ENCODE measurements at places on chromosomes 1 and 21.

GRCh38 chr1:209364716-209365115 lies 218.8 kb upstream of the CAMK1G start:
- no peak for DNase-seq

GRCh38 chr1:182740120-182740519 lies 49.5 kb upstream of the NPL start:
- no peak for DNase-seq

DNA sequence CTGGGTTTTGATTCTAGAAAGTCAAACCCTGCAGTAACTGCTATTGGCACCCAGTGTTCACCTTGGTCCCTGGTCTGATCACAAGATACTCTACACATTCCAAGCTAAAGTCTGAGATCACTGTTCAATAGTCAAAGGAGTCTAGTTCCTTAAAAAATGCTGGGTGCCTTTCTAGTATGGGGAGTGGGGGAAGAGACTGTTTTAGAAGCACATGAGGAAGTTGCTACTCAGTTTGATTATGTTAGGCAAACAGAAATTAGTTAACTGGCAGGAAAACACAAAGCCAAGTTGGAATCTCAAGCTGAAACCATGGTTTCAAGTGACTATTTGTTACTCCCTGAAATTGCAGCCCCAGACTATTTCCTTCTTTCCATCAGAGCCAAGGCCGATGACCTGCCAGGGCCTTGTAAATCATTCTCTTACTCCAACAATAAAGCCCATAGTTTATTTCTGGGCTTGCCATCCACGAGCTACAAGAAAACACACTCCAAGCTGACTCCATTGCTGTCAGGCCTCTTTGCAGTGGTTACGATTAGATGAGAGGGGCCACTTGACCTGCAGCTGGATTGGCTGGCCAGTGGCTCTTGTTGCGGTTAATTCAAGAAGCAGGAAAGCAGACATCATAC lies 21.1 kb upstream of the VTCN1 start:
- DNase-seq = no peak

GRCh38 chr1:56972976-56973375 lies 7.2 kb upstream of the C8B start:
- DNase-seq = no peak

DNA sequence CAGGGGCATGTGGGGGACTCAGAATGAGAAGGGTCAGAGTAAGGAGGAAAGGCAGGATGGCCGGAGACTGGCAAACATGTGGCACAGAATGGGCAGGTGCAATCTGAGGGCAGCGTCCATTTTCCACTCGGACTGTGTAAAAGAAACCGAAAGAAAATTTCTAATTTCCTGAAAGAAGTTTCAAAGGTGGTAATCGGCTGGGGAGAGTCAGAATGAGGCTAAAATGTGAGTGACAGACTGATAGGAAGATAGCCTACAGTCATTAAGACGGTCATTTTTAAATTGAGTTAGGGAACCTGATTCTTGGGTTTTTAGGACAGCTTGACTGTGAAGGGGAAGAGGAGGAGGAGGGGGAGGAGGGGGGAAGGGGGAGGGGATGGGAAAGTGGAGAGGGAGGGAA lies 23.6 kb downstream of the COA6 start:
- DNase-seq = no peak

- DNase-seq = no peak
These were observed 257.2 kb downstream of the PLPP3 start for GRCh38 chr1:56322211-56322610.

DNA sequence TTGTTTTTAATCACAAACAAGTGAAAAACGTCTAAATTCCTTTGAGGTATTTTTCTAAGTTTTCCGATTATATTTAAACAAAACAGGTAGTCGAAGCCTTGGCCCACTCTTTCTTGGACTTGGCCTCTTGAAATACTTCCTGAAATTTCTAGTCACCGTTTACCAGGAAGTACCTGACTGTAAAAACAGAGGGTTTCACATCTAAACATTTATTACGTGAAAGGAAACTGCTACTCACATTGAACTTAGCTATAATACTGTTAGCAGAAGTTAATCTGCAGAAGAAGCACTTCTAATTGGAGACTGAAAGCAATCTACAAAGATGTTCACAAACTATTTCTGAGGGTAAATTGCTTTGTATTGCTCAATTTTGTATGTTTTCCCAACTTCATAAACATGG lies 526.0 kb upstream of the ADGRL4 start:
- no peak for DNase-seq

DNA sequence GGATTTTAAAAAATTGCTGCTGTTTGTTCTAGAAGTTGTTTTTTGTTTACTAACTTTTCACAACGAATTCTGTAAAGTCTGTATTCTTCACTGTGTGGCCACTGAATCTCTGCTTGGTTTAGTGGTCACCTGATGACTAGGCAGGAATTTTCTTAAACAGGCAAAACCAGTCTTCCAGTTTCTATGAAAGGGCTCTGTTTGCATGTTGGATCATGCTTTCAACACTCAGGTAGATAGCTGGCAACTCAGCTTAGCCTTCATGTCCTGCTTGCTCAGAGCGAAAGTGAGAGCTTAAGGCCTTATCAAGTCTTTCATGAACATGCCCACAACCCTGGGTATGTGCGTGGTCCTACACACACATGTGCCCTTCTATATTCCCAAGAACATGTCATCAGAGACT lies 52.4 kb upstream of the CCDC190 start:
- DNase-seq = no peak

DNA sequence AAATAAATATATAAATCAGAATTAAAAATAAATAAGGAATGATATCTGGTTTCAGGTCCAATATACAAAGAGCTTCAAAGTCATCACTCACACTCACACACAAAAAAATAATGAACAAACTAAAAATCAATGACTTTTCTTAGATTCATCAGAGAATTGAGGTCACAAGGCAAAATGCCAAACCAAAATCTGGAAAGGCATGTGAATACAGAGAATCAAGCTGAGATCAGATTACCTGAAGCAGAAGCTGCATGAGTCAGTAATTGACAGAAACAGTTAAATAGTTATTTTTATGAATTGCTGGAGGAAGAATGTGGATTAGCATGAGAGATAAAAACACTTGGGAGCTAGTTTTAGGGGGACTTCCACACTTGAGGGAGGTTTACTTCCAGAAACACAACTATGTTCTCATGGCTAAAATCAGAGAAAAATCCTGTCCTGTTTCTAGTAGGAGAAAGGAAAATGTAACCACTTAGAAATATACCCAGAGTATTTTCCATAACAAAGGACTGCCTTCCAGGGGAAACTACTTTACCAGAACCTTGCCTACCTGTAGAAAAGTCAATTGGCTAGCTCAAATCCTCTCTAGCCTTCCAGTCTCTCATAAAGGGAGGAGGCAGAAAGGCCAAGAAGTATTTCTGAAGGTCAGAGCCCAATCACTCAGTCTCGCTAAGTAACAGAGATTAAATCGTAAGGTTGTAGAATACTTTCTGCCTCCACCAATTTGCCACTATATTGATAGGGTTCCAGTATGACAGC lies 536.6 kb upstream of the NR5A2 start:
- no peak for DNase-seq

- no peak for DNase-seq
These were observed 4.2 kb downstream of the SPATA21 start for GRCh38 chr1:16433030-16433429.

DNA sequence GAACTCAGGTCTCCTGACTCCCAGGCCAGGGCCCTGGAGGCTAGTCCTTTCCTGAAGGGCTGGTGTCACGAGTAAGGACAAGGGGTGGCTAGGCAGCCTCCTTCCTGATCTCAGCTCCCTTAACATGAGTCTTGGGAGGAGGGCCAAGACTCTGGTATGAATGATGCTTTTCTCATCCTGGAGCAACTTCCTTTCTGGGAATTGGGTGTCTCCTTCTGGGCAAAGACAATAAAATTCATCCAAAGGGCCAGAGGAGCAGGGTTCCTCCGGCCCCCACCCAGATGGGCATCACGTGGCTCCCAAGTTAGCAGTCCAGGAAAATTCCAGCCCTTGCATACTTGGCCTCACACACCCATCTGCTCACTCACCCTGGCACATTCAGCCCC lies at the start of gene FAM167B:
Gene FAM167B (plus strand): TSS at position 335 of the 386 bp plus-strand sequence. CDS start 200 bp downstream, outside the sequence.
- no peak for DNase-seq

GRCh38 chr1:202698276-202698675 lies 12.0 kb downstream of the SYT2 start:
- no peak for DNase-seq

- DNase-seq = no peak
These were observed 57.8 kb downstream of the CNST start for GRCh38 chr1:246624091-246624490.

GRCh38 chr1:17569200-17570139 lies 30.0 kb downstream of the ARHGEF10L start:
- no peak for DNase-seq

DNA sequence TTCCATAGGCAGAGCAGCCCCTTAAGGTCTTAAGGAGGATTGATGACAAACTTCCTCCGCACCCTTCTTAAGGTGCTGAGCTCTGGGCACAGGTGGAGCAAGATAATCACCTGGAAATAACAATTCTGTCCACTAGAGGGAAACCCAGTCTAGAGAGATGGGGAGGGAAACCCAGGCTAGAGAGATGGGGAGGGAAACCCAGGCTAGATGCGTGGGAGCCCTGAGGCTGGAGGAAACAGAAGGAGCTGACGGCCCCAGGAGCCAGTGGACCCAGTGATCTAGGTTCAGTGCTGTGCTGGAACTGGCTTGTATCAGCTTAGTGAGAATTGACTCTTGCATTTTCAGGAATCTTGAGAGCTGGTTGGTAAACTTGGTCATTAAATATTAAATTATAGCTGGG lies 17.8 kb upstream of the MYCL start:
- peak; percentile 60 for DNase-seq
